ENCODE measurements at places on chromosomes 11 and 22.

- no peak for DNase-seq
Measured at GRCh38 chr22:29217827-29218757, 12.4 kb downstream of the EMID1 start.

- no peak for DNase-seq
Measured at GRCh38 chr11:102006835-102007566, 40.2 kb upstream of the CFAP300 start.

GRCh38 chr11:30697032-30697431, 110.9 kb upstream of the MPPED2 start:
- no peak for DNase-seq

GRCh38 chr11:100949443-100949842, 180.2 kb downstream of the PGR start:
- no peak for DNase-seq

- no peak for DNase-seq
Measured at GRCh38 chr11:69954756-69955155, 123.4 kb upstream of the ANO1 start.

GRCh38 chr11:8333376-8333775, 69.7 kb upstream of the LMO1 start:
- DNase-seq = no peak

GRCh38 chr11:67027483-67027930, 4.6 kb downstream of the SYT12 start:
- DNase-seq = no peak

DNA sequence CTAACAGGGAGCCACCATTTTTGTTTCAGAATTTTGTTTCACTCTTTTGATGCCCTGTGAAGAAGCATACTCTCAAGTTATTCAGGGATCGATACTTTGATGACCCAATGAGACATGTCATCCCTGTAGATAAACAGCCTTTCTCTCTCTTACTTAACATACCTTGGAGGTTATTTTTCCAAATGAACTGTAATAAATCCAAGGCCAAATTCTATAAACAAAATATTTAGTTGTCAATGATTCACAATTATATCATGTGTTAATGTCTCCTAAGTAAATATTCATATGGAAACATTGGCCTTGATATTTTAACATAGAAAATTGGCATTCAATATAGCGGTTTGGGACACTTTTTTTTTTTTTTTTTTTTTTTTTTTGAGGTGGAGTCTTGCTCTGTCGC, 97.5 kb downstream of the LUZP2 start:
- no peak for DNase-seq

DNA sequence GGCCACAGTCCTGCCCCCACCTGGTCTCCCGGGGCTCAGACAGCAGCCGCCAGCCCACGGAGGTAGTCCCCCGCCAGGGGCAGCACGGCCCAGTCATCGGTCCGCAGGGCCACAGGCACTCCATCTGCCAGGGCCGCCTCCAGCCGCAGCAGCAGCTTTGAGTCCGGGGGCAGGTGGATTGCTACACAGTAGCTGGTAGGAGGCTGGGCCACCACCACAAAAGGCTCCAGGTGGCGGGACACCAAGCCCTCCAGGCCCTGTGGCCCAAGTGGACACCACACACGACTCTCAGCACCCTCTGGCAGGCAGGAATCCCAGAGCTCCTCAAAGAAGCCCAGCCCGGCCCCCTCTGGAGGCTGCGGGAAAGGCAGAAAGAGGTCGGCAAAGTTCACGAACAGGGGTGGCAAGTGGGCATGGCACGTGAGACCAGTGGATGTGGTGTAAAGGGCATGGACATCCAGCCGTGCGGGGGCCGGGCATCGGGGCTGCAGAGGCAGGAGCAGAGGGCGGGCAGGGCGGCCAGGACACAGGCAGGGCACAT, 2.9 kb downstream of the AP5B1 start:
- DNase-seq = no peak

DNA sequence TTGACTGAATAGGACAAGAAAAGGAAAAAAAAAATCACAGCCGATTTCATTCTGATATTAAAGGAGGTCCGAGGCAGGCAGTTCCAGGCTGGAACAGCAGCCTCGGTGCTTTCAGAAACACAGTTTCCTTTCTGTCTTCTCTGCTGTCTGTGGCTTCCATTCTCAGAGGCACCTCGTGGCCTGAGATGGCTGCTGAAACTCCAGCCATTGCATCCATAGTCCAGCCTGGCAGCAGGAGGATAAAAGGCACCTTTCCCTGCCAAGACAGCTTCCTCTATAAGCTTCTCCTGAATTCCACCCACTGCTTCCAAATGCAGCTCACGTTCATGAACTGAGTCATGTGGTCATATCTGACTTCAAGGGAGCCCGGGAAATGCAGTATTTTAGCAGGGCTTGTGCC, 390.5 kb downstream of the TBC1D22A start:
- no peak for DNase-seq

GRCh38 chr22:30432096-30432495, 6.5 kb downstream of the MTFP1 start:
- DNase-seq = no peak

GRCh38 chr22:41284465-41284864, 1.5 kb downstream of the RANGAP1 start:
- DNase-seq = no peak
